Stimulated activated CD8-positive, alpha-beta memory T cell treated with anti-CD3 and anti-CD28 coated beads, Interleukin-12 subunit alpha, Interleukin-12 subunit beta, amount 100 ng/mL, for 4 hours (primary cell): ENCODE measurements at places on chromosomes 3 and 15.

GRCh38 chr15:101526442-101526841 lies 36.9 kb upstream of the PCSK6 start:
- no peak for DNase-seq

DNA sequence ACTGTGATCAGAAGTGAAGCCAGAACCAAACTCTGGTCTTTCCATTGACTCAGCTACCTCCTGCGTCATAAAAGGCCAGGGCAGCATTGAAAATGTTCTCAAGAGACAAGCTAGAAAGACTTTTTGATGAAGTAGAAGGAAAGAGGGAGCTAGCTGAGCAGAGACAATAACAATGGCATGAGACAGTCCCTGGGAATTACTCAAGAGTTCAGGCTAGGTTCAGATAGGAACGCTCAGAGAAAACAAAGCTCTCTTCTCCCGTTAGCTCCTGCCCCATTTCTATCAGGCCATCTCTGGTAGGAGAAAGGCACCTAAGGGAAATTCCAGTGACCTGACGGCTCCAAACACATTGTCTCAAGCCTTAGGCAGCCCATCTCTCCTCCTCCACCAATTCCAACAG lies 7.0 kb upstream of the OXTR start:
- no peak for DNase-seq

DNA sequence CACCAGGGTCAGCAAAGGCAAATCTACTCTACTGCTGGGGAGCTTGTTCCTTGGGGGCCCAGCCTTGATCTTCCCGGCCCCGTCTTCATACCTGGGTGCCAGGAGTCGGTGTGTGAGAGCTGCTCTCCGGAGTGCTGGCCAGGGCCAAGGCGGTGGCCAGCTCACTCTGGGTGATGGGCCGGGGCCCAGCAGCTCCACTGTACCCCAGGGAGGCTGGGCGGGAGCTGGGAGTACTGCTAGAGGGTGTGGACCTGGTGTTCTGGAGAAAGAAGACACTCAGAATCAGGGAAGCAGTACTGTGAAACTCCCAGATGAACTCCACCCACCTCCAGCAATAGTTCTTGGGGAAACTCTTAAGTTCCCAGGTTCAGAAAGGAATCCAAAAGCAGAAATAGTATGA lies 11.9 kb downstream of the UBL7 start:
- no peak for DNase-seq

DNA sequence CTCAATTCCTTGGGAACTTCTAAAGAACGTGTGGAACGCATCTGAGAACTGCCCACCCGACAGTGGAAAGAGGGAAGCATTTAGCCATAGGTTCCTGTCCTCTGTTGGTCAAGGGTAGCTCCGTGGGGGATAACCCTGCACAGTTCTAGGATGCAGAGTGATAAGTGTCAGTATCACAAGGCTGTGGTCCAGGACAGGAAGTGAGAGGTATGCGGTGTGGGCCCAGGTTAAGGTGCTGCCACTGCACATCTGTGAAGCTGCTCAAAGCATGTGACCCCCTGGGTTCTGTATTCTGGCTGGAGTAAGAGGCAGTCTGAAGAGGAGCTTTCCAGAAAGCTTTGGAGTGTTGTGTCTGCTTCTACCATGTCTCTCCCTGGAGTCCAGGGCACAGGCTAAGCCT lies 51.7 kb upstream of the HES1 start:
- no peak for DNase-seq

GRCh38 chr3:10224794-10225665 lies 23.2 kb upstream of the TATDN2 start:
- DNase-seq = peak; percentile 49

GRCh38 chr15:26682598-26683164 lies 90.2 kb downstream of the GABRB3 start:
- no peak for DNase-seq

GRCh38 chr3:88038566-88038965 lies 20.2 kb downstream of the CGGBP1 start:
- DNase-seq = no peak

GRCh38 chr3:10695595-10696285 lies 120.3 kb upstream of the SLC6A11 start:
- DNase-seq = no peak

DNA sequence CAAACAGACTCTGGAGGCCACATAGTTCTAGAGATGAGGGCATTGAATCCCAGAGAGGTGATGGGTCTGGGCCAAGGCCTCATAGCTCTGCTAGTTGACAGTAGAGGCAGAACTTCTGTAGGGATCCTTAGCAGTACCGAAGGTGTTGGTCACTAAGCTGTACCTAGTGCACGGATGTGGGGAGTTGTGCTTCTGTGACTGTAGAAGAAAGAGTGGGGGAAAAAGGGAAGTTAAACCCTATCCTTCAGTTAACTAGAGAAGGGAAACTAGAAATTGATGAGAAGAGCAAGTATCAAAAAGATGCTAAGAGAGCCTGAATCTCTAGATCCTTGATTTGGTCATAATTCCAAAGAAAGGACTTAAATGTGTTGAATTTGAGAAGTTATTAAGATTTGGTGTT lies 186.7 kb downstream of the NFKBIZ start:
- no peak for DNase-seq

DNA sequence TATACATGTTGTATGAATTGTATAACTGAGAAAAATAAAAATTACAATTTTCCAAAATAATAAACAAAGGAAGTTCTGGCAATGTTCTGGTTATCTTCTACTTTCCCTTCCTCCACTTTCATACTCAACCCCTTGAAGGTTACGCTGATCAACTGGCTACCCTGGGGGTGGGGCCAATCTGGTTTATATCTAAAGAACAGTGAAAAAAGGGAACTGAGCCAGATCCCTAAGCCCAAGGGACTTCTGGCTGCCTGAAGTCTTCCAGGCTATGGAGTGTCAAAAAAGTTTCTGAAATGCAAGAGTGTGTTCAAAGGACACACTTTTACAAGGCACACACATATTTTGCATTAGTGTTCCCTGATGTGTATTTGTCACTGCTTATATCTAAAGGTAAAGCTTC lies 591.9 kb downstream of the ROBO1 start:
- no peak for DNase-seq

DNA sequence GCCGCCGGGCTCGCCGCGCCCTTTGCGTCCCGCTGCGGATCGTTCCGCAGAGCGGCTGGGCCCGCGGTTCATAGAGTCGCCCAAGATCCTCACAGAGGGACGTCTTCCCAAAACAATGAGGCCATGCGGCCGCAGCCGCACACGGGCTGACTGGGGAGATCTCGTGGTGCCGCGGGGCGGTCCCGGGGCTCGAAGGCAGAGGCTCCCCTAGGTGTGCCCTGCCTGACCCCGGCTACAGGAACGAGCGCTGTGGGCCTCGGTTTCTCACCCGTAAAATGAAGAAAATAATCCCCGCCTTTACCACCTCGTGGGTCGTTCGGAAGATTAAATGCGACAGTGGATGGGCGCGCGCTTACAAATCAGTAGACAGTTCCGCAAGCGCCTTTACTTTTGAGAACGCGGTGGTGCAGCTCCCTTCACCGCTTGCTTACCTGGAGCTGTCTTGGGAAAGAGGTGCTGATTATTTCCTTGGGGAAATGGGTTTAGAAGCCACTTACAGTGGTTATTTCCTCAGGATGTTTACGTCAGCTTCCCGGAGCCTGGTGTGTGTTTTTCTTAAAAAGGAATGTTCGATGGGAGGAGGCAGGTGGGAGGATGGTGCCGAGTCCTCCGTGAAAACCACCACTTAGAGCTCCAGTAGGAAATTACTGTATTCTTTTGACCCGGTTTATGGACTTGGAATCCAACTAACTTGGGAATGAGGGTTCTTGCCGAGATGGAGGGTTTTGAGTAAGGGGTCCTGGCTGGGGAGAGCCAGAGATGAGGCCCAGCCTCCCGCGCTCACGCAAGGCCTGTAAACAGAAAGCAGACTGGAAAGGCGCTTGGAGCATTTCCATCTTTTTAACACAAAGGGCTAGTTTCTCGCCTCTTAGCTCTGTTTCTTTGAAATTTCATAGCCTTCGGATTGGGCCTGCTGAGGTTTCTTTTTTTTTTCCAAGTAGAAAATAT lies 1.9 kb upstream of the MEX3B start:
- no peak for DNase-seq

GRCh38 chr3:31213869-31214486 lies 318.7 kb upstream of the STT3B start:
- DNase-seq = no peak

- no peak for DNase-seq
Measured at GRCh38 chr15:48040166-48040817, 80.5 kb upstream of the SLC24A5 start.

DNA sequence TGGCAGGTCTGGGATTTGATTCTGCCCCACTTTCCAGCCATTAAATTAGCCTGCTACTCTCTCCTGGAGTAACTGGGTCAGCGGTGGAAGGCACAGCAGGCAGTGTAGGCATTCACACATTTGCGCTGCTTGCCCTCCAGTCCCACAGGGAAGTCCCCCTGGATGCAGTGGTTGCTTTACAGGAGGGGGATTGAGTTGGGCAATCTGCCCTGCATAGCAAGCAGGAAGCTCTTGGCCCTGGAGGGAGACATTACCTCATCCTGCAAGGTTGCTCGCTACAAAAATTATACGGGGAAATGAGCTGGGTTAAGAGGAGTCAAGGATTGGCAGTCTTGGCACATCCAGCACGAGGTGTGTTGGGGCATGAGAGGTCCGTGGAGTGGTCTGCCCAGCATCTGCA lies 14.8 kb downstream of the MCM2 start:
- no peak for DNase-seq

DNA sequence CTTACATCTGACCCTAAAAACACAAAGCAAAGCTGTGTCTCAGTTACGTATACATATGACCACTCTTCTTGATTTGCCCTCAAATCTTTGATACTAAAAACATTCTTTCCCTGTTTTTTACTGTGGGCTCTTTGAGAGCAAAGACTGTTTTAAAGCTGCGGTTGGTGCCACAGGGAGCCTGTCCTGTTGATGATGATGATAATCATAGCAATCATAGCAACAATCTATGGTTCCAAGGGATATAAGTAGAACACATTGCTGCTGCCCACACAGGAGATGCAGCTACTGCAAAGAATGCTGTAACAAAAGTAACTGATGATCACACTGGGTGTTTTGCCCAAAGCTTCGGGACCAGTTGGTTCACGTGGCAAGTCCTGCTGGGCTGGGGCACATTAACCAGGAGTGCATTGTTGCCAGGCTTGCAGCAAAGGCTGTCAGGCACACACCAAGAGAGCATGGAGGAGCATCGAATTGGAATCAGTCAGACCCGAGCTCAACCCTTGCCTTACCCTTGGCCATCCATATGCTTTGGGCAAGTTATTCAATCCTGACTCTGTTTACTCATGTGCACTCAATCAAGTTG lies 131.4 kb upstream of the EIF1B start:
- DNase-seq = no peak

- DNase-seq = no peak
Measured at GRCh38 chr15:90840954-90841353, 27.4 kb upstream of the FURIN start.

DNA sequence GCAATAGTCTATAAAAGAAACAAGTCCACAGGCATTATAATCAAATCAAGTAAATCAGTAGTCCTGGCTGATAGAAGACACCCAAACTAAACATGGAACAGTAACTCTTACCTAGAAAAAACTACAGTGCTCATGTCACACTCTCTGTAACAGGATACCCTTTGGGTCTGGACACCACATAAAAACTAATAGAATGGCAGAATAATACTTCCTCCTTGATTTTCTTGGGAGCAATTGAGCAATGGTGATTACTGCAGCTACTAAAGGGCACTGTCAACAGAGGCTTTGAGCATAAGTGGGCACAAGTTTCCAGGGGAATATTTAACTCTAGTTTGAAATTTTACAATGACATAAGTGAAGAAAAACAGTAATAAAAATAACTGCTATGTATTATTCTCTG lies 59.5 kb downstream of the GLB1 start:
- DNase-seq = no peak

DNA sequence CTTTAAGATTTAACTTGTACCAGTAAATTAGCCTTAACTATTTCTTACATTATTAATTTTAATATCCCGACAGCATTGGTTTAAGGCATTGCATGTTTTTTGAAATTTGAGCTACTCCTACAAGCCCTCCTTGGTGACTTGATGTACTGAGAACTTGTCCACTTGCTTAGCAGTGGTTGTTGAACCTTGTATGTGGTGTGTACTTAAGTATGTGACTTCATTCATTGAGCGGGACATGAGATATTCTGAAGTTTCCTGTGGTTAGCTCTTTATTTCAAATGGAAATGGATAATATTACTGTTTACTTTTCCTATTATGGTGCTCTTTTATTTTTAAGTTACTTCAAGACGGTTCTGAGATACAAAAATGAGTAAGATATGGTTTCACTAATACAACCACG lies 3.6 kb upstream of the COL6A5 start:
- DNase-seq = no peak

GRCh38 chr15:45458746-45459403 lies 63.7 kb downstream of the SLC30A4 start:
- peak; percentile 48 for DNase-seq

- no peak for DNase-seq
Measured at GRCh38 chr3:110246796-110247376, 824.7 kb upstream of the NECTIN3 start.

DNA sequence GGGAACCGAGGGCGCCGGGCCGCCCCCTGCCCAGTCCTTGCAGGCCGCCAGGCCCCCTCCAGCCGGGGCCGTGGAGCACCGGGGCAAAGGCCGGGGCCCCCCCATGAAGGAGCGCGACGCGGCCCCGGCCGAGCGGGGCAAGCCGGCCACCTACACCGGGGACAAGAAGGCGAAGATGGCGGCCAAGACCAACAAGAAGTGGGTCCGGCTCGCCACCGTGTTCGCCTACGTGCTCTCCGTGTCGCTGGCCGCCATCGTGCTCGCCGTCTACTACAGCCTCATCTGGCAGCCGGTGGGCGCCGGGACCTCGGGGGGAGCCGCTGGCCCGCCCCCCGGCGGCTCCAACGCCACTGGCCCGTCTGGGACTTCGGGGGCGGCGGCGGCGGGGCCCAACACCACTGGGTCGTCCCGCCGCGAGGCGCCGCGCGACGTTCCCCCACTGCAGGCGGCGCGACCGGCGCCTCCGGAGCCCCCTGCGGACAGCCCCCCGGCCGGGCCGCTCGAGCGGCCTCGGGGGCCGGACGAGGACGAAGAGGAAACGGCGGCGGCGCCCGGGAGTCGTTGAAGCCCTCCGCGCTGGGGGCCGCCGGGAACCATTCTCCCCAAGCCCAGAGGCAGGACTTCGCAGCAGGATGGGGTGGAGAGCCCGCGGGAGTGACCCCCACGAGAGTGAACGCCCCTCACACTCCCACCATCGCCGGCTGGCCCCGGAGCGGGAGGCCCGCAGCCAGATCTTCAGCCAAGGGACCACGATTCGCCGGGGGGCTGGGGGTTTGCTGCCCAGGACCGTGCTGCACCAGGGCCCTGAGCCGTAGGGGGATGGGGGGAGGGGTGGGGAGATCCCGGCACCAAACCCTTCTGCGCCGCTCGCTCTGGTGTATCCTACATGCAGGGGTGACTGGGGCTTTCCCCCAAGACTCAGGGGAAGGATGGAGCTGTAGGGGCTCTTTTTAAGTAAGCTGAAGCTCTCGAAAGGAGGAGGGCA lies 753 bp downstream of the INAFM2 start:
- no peak for DNase-seq

GRCh38 chr15:63891079-63891767 lies 57.5 kb upstream of the HERC1 start:
- peak; percentile 40 for DNase-seq

DNA sequence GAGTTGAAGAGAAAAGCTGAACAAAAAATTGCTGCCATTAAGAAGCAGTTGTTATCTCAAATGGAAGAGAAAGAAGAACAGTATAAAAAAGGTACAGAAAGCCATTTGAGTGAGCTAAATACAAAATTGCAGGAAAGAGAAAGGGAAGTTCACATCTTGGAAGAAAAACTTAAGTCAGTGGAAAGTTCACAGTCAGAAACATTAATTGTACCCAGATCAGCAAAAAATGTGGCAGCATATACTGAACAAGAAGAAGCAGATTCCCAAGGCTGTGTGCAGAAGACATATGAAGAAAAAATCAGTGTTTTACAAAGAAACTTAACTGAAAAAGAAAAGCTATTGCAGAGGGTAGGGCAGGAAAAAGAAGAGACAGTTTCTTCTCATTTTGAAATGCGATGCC lies 152.4 kb upstream of the LRRFIP2 start:
- no peak for DNase-seq
